ENCODE measurements at places on chromosomes 12 and 14.

- DNase-seq: no peak
Observed at GRCh38 chr14:80047761-80048160, 163.5 kb downstream of the DIO2 start.

DNA sequence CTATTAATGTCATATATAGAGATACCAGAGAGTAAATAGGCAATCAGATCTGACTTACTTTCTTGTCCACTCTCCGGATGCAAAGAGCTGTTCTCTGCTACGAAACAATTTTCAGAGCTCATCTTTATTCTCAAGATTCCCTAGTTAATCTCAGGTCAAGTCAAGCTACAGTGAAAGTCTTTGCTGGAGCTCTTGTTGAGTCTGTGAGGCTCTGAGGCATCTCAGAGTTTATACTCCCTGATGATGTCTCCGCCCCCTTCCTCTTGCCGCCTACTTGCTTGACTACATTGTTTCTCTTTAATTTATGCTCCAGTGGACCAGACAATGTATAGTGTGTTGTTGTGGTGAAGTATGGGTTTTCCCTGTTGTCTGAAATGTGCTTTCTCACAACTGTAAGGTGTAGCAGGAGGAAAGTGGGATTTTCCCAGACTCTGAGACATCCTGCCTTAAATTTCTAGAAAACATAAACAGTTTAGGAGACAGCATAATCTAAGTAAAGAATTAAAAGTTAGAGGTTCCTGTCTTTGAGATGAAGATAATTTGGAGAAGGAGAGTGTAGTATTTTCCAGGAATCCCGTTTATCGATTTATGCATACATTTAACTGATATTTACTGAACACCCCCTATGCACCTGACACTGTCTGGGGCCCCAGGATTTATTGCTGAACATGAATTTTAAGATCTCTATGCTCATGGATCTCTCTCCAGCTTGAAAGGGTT, at the start of gene CD69:
Gene CD69, minus strand, starts transcription at position 203 of the 720 bp plus-strand sequence. Its CDS starts 81 bp downstream, at position 122.
- DNase-seq: no peak

- no peak for DNase-seq
Observed at GRCh38 chr14:67111022-67111421, 78.2 kb upstream of the GARIN2 start.

DNA sequence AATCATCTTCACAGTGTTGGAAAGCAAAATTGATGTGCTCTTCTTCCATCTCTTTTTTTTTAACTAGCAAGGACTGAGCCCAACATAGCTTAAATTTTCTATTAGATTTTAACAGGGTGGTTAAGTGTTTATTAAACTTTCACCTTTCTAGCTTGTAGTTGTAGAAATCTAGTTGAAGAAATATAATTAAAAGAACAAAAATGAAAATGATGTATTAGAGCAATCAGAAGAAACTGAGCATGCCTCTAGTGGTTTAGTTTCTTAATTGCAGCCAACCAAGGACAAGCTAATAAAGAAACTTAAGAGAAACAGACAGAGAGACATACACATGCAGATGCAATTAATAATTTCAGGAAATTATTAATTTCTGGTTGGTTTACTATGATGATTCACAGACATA, 673.0 kb upstream of the LMO3 start:
- DNase-seq: no peak

DNA sequence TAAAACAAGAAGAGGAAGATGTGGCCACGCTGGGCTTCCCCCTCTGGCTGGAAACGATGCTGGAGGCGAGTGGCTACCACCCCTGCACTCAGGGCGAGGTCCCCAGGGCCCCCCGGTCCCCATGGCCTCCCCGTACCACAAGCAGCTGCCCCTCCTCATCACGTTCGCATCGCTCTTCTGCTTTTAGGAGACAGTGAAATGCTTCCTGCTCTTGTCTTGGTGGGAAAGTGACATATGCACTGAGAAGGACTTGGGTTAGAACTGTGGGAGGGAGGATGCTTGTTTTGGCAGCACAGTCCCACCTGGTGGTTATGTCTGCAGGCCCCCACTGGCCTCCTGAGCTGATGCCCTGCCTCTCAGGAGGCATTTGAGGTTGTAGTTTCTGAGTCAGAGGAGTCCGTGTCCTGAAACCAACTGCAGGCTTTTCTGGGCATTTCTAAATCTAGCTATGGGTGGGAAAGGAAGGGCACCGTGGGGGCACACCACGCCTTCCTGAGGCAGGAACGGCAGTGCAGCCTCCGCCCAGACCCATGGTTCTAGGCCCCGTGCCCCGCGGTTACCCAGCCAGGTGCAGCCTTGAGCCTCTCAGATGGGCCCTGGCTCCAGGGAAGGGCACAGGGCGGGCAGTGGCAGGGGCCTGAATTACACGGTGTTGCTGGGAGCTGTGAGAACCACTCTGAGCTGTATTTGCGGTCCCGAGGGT, 139.3 kb downstream of the ADGRD1 start:
- DNase-seq: no peak

DNA sequence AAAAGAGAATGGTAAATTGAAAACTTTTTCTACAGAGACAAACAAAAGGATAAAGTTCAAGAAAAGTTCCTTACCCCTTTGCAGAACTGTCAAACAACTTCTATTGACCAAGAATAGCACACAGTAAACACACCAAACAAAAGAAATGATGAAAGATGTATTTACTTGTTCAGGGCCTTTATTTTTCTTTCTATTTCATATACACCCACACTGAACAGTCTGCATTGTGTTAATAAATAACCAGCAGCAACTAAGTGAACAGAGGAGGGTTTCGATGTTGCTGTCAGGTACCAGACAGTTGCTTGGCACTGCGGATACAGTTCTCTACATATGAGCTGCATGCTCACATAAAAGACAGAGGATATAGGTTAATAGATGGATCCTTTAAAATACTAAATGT, 122.1 kb downstream of the SOX5 start:
- DNase-seq: peak; percentile 55

- no peak for DNase-seq
Observed at GRCh38 chr14:101581806-101582205, 20.5 kb downstream of the DIO3 start.

DNA sequence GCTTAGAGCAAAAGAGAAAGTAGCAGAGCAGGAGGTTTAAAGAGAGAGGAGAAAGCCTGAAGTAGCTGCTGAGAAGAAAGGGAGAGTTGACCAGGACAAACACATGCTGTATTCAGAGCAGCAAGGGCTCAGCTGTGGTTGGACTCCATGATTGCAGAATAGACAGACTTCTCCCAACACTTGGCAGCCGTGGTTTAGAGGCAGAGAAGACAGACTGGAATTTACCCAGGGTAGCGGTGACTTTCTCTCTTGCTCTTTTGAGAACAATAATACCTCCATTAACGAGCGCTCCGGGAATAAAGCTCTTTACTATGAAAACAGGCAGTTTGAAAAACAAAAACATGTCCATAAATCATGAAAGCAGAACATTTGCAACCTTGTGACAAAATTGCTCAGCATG, 21.4 kb upstream of the IGF1 start:
- DNase-seq: no peak

DNA sequence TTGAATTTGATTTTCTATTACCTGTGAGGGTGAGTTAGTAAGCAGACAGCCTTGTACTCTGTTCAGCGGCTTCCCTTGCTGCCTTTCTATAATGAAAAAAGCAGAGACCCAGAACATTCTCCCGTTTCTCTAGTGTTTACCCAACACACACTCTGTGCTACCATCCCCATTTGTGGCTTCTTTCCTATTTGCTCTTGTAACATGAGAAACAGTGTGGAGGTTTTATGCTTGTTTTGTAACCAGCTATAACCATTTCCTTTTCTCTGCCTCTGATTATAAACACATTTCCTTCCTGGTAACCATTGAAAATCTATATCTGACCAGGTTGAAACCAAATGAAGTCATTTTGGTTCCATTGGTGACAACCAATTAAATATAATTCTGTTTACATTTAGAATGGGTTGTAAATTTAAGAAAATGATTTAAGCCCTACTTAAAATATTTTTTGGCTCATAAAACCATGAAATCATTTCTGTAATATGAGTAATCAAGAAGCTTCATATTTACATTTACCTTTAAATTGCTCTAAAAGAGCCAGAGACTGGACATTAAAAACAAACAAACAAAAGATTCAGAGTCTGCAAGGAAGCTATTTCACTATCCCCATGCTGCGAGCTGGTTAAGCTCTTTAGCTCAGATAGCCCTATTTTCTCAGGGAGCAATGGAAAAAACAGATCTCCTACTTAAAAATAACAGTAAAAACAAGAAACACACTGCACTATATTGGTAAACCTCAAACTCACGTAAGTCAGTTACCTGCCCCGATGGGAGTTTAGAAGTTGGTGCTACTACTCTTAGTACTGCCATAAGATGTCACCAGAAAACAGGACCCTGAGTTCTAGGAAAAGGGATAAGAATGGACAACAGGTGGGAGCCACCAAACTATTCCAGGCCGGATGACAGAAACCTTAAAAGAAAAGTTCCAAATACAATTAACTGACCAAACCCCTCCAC, 206.5 kb upstream of the EEA1 start:
- DNase-seq: no peak

Data from NCI-H1930 (cell line).